Glutamatergic neuron (in vitro differentiated cells): ENCODE measurements at places on chromosomes 1 and 21.

DNA sequence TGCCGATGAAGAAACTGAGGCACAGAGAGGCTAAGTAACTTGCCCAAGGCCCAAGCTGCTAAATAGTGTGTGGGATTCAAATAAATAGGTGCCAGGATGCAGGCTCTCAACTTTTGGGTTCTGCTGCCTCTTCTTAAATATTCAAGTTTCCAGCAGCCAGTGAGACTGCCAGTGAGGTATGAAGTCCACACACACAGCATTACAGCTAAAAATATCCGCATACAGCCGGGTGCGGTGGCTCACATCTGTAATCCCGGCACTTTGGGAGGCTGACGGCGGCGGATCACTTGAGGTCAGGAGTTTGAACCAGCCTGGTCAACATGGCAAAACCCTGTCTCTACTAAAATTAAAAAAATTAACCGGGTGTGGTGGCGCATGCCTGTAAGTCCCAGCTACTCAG is 78.4 kb upstream of the DIRAS3 start:
- DNase-seq = no peak

DNA sequence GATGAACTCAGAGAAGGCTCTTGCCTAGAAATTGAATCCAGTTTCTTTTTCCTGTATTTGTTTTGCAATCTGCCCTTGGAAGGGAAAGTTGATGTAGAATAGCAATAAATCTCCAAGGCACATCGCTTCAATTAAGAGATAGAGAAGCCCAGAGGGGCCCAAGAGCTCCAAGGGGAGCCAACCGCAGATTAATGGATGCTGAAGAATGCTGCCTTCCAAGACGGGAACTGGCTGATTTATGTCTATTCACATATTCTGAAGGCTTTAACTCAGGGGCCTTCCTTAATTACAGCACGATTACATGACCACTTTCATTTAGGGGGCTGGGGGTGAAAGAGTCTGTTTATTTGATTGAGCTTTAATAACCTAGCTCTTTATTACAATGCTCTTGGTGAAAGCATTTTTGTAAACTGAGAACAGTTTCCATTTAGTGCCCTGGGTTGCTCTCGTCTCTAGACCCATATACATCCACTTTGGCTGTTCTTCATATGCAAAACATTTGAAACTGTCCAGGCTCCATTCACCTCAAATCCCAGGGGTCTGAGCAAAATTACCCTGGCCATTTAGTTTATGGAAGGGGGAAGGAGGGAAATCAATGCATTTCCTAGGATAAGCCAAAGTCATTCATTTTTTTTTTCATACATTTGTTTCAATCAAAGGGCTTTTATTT is 87.4 kb upstream of the CLDN14 start:
- DNase-seq = no peak

- DNase-seq = peak; percentile 74
These were observed 674 bp upstream of the ATXN7L2 start for GRCh38 chr1:109482791-109483671.

DNA sequence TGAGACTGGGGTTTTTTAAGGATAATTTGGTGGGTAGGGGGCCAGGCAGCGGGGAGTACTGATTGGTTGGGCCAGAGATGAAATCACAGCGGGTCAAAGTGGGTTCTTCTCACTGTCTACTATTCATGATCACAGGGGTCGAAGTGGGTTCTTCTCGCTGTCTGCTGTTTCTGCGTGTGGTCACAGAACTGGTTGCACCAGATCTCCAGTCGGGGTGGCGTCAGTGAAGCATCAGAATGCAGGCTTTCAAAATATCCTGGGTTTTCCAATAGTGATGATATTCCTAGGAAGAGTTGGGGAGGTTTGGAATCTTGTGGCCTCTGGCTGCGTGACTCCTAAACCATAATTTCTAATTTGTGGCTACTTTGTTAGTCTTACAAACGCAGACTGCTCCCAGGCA is 45.1 kb downstream of the TRPM2 start:
- DNase-seq = no peak

GRCh38 chr1:205543351-205544301 is 39.2 kb downstream of the CDK18 start:
- no peak for DNase-seq

- no peak for DNase-seq
These were observed 593.8 kb downstream of the USP25 start for GRCh38 chr21:16323596-16323995.

- DNase-seq = no peak
These were observed 6.9 kb upstream of the S100A2 start for GRCh38 chr1:153572569-153573015.

DNA sequence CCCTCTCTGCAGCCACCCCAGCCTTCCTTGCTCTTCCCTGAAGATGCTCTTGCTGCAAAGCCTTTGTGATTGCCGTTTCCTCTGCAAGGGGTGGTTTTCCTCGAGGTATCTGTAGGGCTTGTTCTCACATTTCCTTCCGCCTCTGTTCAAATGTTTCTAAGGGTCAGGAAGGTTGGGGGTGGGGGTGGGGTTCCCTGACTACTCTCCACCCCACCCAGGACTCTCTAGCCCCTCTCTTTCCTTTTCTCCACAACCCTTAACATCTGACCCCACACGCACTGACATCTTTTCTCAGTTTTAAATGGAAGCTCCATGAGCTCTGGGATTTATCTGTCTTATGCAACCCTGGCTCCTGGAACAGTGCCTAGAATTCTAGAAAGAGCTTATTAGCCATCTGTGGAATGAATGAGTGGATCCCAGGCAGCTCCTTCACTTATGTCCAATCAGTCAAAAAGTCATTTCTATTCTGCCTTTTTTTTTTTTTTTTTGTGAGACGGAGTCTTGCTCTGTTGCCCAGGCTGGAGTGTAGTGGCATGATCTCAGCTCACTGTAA is 27.3 kb upstream of the ZNF362 start:
- no peak for DNase-seq

DNA sequence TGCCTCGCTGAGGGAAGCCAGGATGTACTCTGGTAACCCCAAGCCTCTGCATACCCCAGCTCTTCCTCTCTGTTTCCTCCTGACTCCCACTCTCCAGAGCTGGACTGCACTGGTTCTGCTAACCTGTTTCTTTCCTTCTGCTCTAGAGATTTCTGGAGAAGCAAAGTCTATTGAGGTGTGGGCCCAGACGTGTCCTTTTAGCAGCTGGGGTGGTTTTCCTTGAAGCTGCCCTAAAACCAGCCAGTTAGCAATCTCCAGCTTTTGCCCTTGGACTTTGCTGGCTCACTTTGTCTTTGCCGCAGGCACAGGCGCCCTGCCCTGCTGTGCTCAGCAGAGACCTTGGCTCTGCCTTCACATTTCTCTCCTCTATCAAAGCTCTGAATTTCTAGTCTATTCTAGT is 171.8 kb upstream of the IVNS1ABP start:
- DNase-seq = no peak

DNA sequence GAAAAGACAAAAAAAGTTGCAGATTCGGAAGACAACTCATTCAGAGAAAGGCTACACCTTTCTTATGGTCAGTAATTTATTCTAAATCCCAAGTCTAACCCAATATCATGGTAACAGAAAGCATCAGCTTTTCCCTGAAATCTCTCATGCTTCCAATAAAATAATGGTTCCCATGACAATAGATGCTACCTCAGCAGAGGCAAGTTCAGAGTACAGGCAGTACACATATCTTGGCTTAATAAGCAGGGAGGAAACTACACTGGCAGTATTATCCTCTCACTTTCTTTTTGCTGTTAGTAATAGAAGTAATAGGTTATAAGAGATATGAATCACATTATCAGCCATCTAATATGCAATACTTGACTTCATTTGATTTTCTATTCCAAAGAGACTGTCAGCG is 137.1 kb downstream of the DPYD start:
- no peak for DNase-seq
